ENCODE measurements at places on chromosomes 1 and 21.

- peak; percentile 33 for DNase-seq
These were observed 5.6 kb downstream of the COL8A2 start for GRCh38 chr1:36119456-36119855.

- no peak for DNase-seq
These were observed 5.4 kb upstream of the LRRC40 start for GRCh38 chr1:70210820-70211219.

DNA sequence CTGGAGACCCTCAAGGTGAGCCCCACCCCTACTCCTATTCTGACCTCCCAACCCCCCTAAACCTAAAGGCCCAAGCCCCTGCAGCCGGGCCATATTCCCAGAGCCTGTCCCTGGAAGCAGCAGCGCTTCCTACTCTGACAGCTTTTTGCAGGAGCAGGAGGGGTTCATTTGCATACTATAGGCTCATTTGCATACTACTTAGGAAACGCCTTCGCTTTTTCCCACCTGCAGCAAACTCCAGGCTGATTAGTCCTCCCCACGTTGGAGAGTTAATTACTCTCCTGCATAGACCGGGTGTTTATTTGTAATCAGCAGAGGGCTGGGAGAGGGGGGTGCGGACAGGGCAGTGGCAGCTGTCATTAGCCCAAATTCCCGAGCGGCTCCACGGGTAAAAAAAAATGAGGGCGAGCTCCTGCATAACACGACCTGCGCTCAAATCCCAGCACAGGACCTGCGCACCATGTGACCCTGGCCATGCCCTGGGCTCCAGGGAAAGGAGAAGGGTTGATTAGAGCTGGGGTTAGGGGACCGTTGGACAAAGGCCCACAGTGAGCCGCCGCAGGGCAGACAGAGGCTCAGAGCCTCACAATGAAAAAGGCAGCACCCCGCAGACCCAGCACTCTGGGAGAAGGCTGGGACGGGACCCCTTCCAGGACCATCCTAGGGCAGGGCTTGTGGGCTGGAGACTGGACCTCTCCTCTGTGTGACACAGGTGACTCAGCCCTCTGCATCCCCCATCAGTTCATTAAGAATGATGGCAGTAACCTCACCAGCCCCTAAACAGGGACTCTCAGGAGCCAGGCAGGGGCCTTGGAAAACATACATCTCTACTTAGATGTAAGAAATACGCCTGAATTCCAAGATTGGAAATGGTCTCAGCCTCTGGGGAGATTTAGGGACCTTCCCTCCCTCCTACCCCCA is 9.9 kb upstream of the C1QA start:
- no peak for DNase-seq

DNA sequence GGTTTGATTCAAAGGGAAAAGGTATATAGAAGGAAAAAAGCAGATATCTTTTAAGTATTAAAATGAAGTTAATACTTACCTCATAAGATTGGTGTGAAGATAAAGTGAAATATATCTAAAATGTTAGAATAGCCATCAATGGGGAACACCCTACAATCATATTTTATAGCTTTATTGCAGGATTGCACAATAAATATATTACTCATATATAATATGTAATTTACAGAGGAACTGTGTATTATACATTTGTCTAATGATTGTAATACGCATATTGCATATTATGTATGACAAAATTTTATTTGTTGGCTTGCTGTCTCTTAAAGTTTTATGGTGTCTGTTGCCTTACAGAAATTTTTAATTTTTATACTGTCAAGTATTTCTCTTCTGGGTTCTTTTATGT is 47.8 kb downstream of the UCHL5 start:
- no peak for DNase-seq

DNA sequence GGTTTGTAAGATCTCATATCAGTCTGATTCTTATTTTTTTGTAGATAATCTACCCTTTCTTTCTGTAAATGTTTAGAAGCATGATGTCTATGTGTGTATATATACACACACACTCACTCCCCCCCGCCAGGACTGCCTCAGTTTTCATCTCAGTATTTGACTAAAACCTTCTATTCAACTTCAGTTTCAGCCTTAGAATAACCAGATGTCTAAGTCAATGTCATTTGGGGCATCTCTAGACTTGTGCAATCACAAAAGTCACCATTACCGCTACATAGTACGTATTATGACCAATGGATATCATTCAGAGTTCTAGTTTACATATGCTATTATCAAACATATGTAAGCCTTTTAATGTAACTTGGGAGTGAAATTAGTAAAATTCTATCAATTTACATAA is 53.3 kb upstream of the BOLA1 start:
- DNase-seq, result no peak

GRCh38 chr21:28580585-28580984 is 412.1 kb downstream of the LTN1 start:
- DNase-seq, result no peak

DNA sequence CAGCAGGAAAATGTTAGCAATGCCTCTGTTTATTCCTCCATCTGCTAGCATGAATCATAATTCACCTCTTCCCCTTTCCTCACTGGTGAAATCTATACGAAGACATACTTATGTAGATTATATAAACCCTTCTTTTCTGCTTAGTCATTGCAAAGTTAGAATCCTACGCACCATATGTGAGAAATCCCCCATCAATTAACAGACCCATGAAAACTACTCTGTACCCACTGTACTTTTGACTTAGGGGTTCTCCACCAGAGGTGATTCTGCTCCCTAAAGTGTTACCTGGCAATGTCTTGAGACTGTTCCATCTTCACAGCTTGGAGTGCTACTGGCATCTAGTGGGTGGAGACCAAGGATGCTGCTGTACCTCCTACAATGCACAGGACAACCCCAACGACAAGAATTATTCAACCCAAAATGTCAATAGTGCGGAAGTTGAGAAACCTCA is 49.6 kb upstream of the KCTD3 start:
- peak; percentile 10 for DNase-seq
